Right atrium auricular region (tissue), 2 donors: ENCODE measurements at places on chromosomes 7 and 10. TPM values are rescaled to one million over a fixed set of nuclear protein-coding genes. Genes with fewer than 3 reads are reported as not detected.

DNA sequence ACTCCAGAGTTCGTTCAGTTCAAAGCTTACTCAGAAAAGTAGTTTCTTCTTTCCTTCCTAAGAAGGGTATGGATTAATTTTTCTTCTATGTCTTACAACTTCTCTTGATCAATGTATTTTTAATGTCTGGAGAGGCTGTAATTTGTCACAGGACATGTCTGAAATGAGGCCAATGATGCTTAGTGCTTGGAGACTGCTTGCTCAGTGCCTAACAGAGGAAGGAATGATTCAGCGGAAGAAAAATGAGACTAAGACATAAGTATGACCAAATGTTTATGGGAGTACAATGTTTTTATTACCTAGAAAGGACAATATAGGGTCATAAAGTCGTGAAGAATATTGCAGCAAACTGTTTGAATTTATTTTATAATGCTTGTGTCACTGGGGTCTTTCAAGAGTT lies 43.3 kb downstream of the GPR37 start:
- DNase-seq = no peak

- DNase-seq = peak; percentile 81
Observed at GRCh38 chr7:151249034-151249731, 689 bp upstream of the SMARCD3 start.

DNA sequence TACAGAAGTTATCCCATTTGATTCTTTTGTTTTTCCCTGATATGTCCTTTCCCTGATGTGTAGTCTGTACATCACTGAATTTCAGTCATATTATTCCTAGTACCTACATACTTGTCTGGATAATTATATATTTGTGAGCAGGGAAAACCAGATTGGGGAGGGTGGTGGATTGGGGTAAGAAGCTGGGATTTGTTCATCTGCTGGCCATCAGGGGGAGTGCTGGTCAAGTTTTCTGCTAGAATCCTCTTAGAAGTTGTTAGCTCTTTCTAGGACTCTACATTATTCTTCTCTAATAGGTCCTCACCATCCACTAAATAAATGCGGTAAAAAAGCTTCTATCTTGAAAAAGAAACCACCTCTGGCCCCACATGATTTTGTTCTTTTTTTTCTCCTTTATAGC lies 232.7 kb upstream of the TAC1 start:
- DNase-seq = no peak

DNA sequence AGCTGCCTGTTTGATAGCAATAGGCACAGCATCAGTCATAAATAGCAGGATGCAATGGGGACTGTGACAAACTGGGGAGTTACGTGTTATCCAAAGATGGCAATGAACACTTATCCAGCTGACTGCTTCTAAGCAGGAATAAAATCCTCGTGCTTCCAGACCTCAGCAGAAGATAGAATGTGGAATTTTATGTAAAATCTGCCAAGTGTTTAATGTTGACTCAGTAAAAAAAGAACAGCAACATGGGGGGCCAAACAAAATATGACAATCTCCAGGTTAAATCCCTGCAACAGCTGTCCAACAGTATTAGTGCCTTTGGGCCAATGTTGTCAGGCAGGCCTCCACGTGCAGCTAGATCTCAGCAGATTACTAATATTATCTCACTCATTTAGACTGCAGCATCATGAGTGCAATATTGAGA lies 127.3 kb downstream of the SEMA3C start:
- DNase-seq = no peak

DNA sequence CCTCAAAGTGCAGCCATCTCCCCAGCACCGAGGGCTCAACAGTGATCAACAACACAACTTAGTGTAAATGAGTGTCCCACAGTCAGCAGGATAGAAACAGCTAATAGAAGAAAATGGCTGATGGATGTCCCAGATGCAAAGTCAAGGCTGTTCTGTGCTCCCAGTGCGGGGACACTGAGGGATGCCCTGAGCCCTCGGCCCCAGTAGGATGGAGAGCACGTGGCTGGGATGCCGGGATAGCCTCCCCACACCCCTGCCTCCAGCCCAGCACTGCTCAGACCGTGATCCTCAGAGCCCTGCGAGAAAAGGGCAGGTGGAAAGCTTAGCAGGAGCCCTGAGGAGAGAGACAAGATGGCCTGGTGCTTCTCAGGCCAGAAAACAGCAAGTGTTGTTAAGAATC lies 243.9 kb upstream of the TCERG1L start:
- no peak for DNase-seq

DNA sequence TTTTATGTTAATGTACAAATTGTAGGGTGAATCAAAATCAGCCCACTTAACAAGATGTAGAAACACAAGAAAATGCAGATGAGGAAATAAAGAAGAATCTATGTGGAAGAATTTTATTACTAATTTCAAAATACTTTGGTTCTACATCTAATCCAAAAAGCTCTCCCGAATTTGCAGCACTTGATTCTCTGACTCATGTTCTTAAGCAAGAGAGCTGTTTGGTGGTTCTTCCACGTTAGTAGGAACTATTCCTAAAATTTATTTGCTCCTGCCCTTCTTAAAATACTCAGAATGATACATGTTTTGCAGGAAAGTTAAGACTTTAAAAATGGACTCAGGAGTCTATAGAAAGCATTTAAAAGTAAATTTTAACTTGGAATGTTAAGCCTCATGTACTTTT lies 91.8 kb downstream of the ZMYND11 start:
- no peak for DNase-seq

DNA sequence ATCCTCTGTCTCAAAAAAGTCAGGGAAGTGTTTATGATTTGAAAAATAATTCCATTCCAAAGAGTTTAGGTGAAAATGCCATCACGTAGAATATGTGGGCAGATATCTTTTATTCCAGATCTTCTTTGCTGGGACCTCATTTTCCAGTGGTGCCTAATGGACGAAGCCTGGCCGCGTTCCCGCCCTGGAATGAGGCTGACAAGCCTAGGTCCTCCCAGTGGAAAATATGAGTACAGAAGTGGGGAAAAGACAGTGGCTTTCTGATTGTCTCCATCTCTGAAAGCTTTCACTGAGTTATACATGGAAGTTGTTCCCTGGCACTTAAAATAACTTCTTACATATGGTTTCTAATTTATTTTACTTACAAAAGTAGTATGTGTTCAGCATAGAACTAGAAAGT lies 139.4 kb downstream of the TACC2 start:
- DNase-seq = peak; percentile 87

GRCh38 chr10:102988404-102989314 lies 70.6 kb downstream of the CNNM2 start:
- DNase-seq = no peak

DNA sequence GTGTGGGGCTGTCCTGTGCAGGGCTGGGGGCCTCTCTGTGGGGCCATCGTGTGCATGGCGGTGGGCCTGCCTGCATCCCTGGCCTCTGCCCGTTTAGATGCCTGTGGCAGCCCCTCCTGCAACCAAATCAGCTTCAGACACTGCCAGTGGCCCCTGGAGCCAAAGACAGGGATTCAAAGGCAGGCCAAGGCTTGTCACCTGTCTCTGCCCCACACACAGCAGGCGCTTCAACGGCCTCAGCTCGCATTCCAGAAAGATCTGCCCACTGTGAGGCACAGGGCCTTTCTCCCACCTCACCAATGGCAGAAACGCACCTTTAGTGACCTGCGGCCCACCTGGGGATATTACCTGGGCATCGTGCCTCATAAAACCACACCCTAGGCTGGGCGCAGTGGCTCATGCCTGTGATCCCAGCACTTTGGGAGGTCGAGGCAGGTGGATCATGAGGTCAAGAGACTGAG lies 46.0 kb downstream of the INSIG1 start:
- no peak for DNase-seq

- no peak for DNase-seq
Observed at GRCh38 chr7:141156407-141156806, 82.5 kb downstream of the TMEM178B start.

GRCh38 chr7:149792220-149792595 lies 18.8 kb upstream of the ZNF467 start:
- DNase-seq = no peak

- no peak for DNase-seq
Observed at GRCh38 chr7:142301923-142302550, 44.2 kb upstream of the PRSS58 start.

DNA sequence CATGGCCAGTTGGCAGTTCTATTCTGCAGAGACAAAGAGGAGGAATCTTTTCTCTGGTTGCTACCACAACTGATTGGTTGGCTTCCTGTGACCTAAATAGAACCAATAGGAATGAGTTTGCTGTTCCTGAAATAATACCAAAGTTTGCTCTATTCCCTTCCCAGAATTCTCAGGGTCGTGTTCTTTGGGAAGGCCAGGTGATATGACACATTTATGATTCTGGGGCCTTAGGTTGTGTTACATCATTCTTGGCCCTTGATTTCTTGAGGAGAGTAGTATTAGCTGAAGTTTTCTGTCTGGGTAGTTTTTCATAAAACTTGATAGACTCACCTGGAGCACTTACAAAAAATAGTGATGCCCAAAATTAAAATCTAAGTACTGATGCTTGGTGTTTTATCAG lies 171.9 kb downstream of the LRRC4 start:
- no peak for DNase-seq

- no peak for DNase-seq
Observed at GRCh38 chr7:155652156-155653114, 8.0 kb downstream of the RBM33 start.

The ZNRF2 gene
- 9.7 TPM for total RNA-seq

The CNTNAP2 gene
- 1.1 TPM for total RNA-seq

The NPY4R gene
- total RNA-seq = not detected

The PPP1R17 gene
- not detected for total RNA-seq
